ENCODE measurements at places on chromosomes 12 and 14.

DNA sequence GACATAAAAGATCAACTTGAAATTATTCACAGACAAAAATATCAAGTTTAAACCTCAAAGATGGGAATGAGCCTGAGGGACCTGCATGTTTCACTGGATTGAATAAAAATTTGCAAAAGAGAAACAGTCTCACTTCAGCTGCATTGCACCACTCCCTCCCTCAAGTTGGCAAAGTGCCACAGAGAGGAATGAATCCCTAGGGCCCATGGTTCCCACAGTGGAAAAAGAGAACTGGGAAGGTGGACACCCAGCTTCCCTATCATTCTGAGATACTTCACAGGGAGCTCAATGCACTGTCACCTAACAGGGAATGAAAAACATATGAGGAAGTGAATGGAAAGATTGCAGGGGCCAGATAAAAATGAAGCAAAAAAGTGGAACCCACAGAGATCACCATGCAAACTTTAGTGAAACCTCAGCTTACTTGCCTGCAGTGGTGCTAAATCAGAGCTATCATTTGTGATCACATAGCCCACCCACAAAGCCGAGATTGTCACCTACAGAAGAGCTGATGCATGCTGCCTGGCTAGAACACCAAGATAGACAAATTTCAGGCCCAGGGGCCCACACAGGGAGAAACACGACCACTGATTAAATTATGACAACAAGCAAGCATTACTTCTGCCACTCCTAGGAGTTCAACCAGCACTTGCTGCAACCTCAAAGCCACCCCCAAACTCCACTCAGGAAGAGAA, 911.3 kb downstream of the LRFN5 start:
- no peak for DNase-seq

DNA sequence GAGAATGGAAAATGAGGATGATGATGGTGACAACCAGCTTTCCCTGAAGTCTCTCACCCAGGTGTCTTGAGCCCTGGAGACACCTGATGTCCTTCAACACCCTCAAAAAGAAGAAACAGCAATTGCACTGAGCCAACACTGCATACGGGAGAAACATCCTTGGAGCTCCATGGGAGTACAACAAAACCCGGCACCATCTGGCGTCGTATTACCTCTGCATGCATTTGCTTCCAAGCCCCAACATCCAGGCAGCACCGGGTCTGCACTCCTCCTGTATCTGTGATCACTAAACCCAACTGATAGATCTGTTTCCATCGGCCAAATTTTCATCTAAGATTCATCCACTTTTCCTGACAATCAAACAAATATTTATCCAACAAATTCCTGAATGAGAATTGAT, 249.9 kb downstream of the DPF3 start:
- no peak for DNase-seq

- DNase-seq: no peak
These were observed 17.7 kb downstream of the NGDN start for GRCh38 chr14:23487216-23487615.

DNA sequence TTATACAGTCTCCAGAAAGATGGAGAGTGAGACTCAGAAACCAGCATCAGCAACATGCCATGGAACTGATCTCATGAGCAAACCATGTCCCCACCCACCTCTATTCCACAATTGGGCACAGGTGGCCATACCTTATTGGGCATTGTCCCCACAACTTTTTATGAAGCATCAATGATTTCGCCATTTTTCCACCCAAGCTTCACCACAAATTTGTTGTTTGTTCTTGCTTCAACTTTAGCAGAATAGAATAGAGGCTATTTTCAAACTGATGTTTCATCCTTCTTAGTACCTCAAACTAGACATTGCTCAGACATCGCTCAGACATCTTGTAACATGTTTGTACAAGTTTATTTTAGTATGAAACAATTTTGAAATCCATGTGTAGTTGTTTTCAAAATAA, 112.5 kb upstream of the TMTC2 start:
- DNase-seq: no peak

GRCh38 chr14:57390806-57391516, 575 bp downstream of the NAA30 start:
- DNase-seq: peak; percentile 25

GRCh38 chr12:121942145-121942718, 23.8 kb downstream of the CFAP251 start:
- DNase-seq: no peak

DNA sequence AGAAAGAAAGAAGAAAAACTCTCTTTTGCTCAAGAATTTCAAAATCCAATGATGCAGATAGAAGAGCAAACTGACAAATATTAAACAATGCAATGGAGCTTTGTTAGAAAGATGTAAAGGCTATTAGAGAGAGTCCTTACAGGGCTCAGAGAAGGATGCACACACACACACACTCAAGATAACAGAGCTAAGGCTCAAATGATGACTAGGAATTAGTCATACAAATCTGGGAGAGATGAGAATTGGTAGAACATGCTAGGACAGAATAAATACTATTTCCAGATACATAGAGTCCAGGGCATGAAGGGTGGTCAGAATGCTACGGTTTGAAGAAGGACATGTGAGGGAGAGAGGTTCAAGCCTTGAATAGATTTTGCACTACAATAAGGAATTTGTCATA, 650.1 kb upstream of the MDGA2 start:
- no peak for DNase-seq

GRCh38 chr14:66641861-66642635, 134.1 kb downstream of the GPHN start:
- no peak for DNase-seq

DNA sequence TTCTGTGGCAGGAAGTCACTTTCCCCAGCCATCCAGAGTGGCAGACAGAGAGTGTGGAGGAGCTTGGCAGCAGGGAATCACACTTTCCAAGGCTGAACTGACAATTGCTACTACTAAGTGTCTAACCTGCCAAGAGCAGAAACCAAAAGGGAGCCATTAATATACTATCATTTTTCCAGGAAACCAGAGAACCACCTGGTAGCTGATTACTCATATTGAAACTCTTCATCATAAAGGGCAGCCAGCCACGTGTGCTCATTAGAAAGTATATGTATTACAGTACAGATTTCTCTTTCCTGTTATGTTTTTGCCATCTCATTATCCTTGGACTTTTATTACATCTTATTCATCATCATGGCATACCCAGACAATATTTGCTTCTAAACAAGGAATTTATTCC, 374.9 kb downstream of the GXYLT1 start:
- no peak for DNase-seq

- no peak for DNase-seq
These were observed 18.9 kb upstream of the ANKRD33 start for GRCh38 chr12:51868821-51869495.

DNA sequence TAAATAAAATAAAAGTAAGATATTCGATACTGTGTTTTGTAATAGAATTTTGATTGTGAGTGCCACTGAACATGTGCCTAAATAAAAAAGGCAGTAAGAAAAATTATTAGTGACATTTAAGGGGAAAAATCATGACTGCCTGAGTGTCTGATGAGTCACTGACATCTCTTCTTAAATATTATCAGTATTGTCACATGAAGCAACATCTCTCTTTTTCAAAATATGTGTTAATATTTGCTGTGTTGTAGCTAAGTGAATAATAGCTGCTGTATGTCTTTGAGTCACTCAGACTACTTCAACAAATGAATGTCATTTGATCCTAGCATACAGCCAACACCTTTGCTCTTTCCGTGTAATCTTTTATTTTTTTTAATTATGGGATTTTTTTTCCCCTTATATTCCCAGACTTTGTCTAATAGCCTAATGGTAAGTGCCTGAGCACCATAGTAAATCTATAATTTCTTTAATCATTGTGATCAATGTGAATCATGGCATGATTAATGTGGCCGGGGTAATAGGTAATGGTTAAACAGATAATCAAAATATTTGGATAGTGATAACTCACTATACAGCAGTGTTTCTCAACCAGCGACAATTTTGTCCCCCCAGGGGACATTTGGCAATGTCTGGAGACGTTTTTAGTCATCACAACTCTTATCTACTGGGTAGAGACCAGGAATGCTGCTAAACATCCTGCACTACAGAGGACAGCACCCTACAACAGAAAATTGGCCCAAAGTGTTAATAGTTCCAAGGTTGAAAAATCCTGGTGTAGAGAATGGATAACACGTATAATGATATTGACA, 11.7 kb upstream of the OTX2 start:
- DNase-seq: no peak

- DNase-seq: no peak
These were observed 214.6 kb downstream of the PHETA1 start for GRCh38 chr12:111154147-111154834.

GRCh38 chr14:75805646-75806045, 144.6 kb downstream of the TTLL5 start:
- DNase-seq: no peak

- DNase-seq: no peak
These were observed 464.4 kb downstream of the ZFP36L1 start for GRCh38 chr14:68328509-68328908.

- no peak for DNase-seq
These were observed 141.4 kb downstream of the ADGRD1 start for GRCh38 chr12:131094831-131095805.

GRCh38 chr12:69105101-69105962, 134.0 kb upstream of the CPSF6 start:
- no peak for DNase-seq

DNA sequence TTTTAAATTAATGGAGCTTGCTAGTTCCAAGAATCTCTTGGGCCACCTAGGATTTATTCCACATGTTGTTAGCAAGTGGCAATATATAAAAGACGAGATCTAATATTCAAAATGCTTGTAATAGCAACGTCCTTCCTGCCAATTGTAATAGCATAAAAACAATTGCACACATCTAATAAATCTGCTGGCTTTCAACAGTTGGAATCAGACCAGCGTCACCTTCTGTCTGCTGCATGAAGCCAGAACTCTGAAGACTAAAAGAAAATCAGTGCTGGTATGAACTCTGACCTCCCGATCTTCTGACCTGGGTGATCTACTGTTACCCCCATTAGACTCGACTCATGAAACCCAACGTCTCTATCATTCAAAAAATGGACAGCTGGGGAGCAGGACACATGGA, 100.6 kb downstream of the DIO2 start:
- no peak for DNase-seq

DNA sequence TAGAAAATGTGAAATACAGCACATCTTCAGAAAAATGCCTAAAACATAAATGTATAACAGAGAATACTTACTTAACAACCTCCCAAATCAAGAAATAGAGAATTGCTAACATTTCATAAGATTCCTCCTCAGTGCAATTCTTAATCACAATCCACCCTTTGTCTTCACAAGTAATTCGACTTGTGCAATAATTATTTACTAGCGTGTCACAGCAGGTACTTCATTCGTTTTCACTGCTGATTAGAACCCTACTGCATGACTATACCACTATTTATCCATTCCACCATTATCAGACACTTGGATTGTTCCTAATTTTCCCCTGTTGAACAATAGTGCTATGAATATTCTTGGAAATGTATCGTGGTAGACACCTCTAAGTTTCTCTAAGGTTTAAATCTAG, 64.9 kb upstream of the BBS10 start:
- DNase-seq: no peak

DNA sequence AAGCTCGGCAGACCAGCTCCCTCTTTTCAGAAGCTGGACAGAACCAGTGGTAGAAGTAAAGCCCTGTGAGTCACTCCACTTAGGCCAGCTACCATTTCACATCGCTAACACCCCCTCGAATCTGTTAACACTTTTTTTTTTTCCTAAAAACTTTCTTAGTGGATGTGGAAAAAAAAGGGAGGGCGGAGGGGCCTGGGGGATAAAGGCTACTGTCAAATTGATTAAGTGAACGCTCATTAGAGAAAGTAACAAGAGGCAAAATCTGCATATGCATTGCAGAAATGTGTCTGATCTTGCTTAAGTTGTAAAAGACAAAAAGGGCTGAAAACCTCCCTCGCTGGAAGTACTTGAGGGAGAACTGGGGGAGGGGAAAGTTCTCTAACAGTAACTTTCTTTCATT, 86.6 kb upstream of the OTX2 start:
- no peak for DNase-seq

- DNase-seq: no peak
These were observed 6.4 kb upstream of the SLC48A1 start for GRCh38 chr12:47766502-47767215.

DNA sequence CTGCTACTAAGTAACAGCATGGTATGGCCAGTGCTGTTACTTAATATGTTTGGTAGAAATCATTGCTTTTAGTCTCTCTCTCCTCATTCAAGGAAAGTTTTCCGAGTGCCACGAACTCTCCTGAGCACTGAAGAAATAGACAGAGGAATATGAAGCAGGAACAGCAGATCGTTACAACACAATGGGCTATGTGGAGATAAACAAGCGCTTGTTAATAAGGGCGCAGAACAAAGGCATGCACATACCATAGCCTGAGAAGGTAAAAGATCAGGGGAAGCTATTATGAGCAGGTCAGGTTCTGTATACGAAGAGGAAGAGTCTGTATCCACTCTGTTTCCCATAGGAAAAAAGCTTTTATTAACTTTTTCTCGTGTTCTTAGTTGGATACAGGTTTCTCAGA, 156.2 kb upstream of the CPNE8 start:
- DNase-seq: no peak

- peak; percentile 45 for DNase-seq
These were observed 64.1 kb downstream of the SYNE3 start for GRCh38 chr14:95452176-95452892.

- DNase-seq: no peak
These were observed 12.1 kb upstream of the PNMA1 start for GRCh38 chr14:73726025-73726961.

GRCh38 chr12:18432206-18432605, 170.9 kb downstream of the PIK3C2G start:
- DNase-seq: no peak

GRCh38 chr14:71168564-71169427, 261.5 kb downstream of the PCNX1 start:
- DNase-seq: no peak

DNA sequence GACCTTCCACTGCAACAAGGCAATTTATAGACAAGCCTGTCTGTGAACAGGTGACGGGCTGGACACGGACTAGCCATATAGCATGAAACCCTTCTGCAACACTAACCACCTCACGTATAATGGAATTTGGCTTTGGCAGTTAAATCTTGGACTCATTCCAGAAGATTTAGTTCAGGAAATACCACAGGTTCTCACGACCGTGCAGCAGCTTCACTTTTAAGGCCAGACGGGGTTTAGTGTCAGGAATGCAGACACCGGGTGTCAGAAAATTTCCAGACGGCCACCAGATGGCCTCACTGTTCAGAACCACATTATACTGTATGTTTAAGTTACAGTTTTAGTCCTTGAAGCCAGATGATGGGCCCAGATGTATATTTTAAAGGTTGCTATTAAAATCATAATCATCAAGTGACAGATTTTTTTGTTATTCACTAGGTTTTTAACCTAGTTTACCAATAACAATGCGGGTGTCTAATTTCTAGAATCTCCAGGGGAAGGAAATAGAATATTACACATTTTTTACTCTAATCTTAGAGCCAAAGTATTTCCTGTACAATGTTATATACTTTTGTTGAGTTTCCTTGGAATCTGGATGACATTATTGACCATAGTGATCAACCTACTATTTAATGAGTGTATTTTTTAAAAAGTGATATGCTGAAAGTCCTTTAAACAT, 90.5 kb upstream of the TMPO start:
- DNase-seq: no peak

GRCh38 chr12:39626033-39626814, 6.6 kb upstream of the ABCD2 start:
- DNase-seq: no peak

- DNase-seq: no peak
These were observed 25.8 kb downstream of the DAO start for GRCh38 chr12:108905725-108906124.

- DNase-seq: no peak
These were observed 26.7 kb downstream of the NTN4 start for GRCh38 chr12:95763809-95764253.

- DNase-seq: no peak
These were observed 34.7 kb upstream of the CDKN3 start for GRCh38 chr14:54362089-54362504.

Measured in amygdala (tissue), 56 donors.